ENCODE measurements at places on chromosomes 12 and 14.

DNA sequence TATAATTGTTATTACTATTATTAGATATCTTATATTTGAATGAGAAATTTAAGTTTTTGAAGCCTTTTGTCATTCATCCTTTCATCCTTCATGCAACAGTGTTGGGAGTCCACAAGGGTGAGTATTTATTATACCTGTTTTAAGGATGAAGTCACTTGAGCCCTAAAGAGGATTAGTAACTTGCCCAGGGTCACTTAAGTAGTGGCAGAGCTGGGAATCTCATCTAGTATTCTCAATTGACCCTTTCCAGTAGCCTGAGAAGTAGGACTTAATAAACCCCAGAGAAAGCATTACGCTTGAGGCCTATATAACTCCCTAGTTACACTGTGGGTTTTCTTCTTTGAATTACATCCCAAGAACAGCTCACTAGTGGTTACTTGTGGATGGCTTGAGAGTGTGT lies 119.8 kb downstream of the SRGAP1 start:
- DNase-seq: no peak

DNA sequence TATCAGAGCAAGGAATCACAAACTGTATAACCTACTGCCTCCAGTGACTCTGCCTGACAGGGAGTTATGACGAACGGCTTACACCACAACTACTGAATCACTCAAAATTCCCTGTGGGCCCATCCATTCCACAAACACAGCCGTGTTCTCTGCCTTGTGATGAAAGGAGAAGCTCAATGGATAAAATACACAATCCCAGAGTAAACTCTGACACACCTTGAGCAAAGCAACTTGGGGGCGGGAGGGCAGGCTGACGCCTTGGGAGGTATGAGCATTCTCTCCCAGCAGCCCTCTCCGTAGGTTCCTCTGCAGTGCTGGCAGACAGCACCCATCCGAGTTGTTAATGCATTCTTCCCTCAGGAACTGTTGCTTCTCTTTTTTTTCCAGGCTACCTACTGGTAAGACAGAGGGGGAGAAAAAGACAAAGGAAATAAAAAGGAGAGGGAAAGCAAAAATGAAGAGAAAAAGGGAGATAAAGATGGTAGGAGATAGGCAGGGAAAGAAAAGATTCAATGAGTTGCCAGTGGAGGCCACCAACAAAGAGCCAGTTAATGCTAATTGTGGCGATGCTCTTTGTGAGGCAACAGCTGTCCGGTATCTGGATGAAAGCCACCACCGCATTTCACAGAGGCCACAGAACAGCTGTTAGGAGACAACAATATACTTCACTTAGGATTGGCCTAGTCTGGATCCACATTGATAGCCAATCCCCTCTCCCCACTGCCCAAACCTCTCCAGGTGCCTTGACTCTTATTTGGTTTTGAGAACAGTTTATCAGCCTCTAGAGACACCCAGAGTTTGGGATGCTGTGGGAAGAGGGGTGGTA lies 4.7 kb upstream of the DIO2 start:
- no peak for DNase-seq

DNA sequence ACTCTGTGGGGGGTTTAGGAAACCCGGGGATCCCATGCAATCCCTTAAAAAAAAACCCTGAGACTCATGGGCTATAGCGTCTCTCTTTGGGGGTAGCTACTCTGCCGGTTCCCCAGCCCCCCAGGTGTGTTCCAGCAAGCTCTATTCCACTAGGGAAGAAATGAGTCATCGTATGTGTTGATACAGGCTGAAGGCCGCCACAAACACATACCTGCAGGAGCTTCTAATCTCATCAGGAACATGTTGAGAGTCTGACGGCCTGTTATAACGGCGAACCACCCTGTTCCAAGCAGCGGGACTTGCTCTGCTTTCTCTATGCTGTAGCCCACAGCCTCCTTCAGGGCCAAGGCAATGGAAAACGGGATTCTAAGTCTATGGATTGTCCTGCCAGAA lies 977 bp upstream of the KRT5 start:
- no peak for DNase-seq

DNA sequence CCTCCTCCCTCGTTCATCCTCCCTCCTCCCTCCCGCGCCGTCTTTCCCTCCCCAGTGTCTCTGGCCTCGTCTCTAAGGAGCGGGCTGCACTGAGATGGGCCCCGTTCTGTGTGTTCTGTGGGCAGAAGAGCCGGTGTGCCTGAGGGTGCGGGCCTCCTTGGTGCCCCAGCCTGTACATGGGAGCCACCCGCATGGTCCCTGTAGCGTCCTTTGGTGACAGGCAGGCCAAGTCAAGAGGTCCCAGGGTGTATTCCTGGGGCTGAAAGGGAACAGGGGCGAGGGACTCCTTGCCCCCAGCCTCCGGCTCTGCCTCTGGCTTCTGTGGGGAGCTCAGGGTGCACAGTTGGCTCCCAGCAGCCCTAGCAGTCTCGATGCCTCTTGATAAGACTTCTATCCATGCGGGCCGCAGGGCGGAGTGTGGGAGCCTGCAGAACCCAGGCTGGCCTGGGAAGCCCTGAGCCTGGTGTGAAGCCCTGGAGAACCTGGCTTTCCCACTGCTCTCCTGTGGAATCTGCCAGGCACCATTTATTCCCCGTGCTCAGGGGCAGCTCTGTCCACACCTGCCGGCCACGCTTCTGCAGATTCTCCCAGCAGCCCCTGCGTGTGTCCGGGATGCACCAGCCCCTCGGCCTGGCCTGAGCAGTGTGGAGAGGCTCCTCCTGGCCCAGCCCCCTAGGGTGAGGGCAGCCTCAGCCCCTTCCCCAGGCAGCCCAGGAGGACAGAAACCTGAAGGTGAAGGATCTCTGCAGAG lies 181.3 kb downstream of the KIF26A start:
- DNase-seq: no peak

DNA sequence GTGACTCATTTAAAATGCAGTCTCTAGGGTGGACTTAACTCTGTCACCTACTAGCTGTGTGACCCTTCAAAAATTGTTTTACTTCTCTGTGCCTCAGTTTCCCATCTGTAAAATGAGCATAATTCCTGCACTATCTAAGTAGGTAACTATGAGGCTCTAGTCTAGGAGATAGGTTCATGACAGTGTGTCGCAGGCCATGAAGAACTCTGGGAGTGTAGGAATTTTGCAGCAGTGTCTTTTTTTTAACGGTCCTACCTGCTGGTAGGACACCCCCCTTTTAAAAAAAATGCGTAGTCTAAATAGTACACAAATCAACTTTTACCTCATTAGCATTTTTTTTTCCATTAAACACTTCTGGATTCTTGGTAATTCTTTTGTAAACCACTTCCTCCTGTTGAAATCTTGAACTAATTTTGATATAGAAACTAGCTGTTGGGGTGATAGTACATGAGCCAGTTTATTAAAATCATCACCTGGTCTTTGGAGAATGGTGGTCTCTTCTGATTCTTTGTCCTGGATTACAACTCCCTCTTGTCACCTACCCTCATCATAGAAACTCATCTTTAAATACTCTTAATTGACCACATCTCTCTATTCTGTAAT lies 86.0 kb upstream of the SLC38A2 start:
- DNase-seq: no peak
